ENCODE measurements at places on chromosomes 16 and 17.
A peak's percentile ranks its signal among the peaks of the same experiment; 100 is the strongest.

GRCh38 chr17:81295676-81296381 lies 722 bp upstream of the SLC38A10 start:
- DNase-seq, result peak; percentile 46

DNA sequence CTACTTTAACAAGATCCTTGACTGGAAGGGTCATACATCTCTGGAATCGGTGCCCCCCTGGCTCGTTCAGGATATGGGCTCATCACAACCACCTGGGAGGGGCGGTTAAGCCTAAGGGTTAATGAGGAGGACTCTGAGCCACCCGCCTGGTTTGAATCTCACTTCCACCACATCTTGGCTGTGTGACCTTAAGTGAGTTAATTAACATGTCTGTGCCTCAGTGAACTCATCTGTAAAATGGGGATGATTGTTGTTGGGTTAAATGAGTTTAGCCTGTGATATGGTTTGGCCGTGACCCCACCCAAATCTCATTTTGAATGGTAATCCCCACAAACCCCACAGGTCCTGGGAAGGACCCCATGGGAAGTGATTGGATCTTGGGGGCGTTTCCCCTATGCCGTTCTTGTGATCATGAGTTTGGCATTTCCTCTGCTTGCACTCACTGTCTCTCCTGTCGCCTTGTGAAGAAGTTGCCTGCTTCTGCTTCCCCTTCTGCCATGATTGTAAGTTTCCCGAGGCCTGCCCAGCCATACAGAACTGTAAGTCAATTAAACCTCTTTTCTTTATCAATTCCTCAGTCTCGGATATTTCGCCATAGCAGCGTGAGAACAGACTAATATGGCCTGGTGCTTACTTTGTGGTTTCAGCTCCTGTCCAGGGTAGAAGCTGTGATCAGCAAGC lies 214.0 kb upstream of the CIBAR2 start:
- DNase-seq, result peak; percentile 45

- DNase-seq, result no peak
These were observed 577.8 kb downstream of the WWOX start for GRCh38 chr16:78677181-78677731.

- DNase-seq, result no peak
These were observed 59.6 kb downstream of the RBFOX1 start for GRCh38 chr16:7392206-7392605.
